ENCODE measurements at places on chromosomes 11 and 22.

DNA sequence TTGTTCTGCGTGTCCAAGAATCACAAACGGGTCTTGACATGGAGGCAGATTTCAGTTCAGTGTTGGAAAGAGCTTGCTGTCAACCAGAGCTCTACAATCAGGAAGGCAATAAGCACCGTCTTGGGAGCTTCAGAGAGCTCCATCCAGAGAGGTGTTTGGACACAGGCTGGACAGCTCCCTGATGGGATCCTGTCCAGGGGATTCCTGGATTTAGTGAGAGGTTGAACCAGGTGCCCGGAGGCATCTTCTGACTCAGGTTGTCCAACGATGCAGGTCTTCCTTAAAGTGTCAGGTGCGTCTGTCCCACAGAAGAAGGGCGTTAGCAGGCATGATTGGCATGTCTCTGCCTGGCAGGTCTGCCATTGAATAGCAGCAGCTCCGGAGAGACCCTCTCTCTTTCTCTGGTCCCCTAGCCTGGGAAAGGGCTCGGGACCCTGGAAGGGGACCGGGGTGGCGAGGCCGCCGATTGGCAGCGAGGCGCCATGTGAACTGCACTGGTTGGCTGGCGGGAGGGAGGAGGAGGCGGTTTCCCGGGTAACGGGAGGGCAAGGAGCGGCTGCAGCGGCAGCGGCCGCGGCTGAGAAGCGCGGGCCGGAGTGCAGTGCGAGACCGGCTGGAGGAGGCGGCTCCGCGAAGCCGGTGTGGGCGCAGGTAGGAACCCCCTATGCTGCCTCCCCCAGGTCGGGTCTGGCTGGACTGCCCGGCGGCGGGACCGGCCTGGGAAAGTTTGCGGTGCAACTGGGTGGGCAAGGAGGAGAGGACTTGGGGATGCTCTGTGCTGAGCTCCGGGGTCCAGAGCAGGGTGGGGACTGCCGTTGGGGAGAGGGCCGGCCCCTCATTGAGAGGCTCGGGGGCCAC is 104.1 kb upstream of the E2F8 start:
- peak; percentile 10 for DNase-seq

- DNase-seq, result no peak
Observed at GRCh38 chr11:116185551-116185950, 587.2 kb downstream of the BUD13 start.

- no peak for DNase-seq
Observed at GRCh38 chr11:75469785-75470405, 36.9 kb upstream of the KLHL35 start.

DNA sequence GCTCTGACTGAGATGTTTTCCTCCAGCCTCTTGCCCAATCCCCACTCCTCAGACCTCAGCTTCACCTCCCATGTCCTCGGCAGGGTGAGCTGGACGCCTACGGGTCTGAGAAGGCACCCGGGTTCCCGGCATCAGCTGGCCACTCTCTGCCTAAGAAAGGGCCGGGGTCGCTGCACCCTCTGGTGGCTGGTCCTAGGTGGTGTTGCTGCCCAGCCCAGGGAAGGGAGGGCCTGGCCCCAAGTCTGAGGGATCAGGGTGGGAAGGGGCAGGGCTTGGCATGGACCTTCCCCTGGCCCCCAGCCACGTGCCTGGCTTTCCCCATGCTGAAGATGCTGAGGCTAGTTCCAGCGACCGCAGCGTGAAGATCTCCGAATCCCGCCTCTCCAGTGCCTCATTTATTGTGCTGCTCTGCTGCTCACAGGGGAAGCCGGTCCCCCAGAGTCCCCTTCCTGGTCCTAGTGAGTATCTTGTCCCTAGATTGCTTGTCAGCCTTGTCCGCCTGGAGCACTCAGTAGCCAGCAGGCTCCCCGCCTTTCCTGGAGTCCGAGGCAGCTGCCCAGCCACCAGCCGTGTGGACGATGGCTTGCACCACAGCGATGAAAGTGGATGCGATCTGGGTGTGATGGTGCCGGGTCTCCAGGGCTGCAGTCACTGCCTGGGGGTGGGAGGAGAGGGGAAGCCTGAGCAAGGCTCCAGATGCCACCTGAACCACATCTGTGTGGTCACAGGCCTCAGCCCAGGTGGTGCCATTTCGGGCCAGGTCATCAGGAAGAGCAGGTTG is 2.9 kb upstream of the GGT5 start:
- DNase-seq, result peak; percentile 93

- no peak for DNase-seq
Observed at GRCh38 chr11:120029321-120029720, 108.6 kb downstream of the TRIM29 start.

DNA sequence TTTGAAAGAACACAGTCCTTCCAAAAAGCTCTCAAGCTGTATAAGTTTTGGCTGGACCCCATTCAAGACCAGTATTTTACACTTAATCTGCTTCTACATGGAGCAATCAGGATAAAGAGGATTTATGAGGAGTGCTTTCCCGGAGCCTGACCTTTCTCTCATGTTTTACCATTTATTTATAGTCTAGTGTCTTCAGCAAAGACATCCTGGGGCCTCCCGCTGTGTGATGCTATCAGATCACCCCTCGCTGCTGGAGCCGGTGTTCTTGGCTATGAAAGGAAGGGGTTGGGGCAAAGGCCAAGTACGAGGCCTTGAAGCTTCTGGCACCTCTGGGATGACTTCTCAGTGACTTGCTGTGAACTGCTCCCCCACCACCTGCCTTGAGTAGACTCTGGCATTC is 189.6 kb downstream of the ADAMTS15 start:
- DNase-seq, result no peak

DNA sequence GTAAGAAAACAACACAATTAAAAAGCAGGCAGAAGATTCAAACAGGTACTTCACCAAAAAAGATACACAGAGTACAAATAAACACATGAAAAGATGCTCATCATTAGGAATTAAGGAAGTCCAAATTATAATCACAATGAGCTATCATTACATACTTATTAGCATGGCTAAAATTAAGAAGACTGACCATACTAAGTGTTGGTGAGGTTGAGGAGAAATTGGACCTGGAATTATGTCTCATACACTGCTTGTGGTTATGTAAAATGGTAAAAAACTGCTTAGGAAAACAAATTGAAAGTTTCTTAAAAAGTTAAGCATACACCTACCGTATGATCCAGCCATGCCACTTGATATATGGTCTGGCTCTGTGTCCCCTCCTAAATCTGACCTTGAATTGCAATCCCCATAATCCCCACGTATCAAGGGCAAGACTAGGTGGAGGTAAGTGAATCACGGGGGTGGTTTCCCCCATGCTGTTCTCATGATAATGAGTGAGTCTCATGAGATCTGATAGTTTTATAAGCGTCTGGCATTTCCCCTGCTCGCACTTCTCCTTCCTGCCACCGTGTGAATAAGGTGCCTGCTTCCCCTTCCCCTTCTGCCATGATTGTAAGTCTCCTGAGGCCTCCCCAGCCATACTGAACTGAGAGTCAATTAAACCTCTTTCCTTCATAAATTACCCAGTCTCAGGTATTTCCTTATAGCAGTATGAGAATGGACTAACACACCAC is 4.8 kb downstream of the SAAL1 start:
- DNase-seq, result no peak

- DNase-seq, result no peak
Observed at GRCh38 chr22:44406341-44407170, 91.5 kb downstream of the RTL6 start.

GRCh38 chr11:73542175-73542574 is 55.7 kb downstream of the FAM168A start:
- DNase-seq, result no peak

GRCh38 chr11:77217156-77217555 is 84.3 kb downstream of the GDPD4 start:
- no peak for DNase-seq

DNA sequence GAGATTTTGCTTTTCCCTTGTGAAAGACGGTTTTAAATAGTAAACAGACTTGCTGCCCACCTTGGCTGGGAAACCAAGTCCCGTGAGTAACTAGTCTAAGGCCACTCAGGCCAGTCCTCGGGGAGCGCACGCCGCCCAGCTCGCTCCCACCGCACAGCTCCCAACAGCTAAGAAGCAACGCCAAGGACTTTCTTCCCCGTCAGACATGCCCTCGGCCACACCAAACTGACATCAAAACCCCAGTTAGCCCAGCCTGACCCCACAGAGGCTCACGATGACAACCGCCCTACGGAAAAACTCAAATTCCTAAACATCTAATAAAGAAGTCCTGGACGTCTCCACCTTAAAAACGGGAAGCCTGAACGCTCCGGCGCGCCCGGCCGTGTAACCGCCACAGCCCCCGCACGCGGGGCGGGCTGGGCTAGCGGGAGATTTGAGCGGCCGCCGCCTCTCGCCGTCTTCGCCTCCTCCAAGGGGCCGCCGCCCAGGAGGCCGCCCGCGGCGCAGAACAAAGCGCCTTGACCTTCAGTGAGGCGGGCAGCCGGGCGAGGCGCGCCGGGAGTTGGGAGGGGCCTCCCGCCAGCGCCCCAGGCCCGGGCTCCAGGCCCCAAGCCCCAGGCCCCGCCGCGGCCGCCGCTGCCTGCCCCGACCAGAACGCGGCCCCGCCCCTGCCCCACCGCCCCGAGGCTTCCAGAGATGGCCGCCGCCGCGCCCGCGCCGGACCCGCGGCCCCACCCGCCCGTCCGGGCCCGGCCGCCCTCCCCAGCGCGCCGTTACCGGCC is 486 bp downstream of the NAP1L4 start:
- peak; percentile 49 for DNase-seq
